ENCODE measurements at places on chromosomes 11 and 22.

- peaks cover 27% of the 10 kb centered on the region for H3K36me3 ChIP-seq
- H3K27me3 ChIP-seq, result no peaks in the 10 kb centered on the region
- H3K4me1 ChIP-seq, result peaks cover 29% of the 10 kb centered on the region
- no peak for DNase-seq
- no peak overlapping the region for H3K27ac ChIP-seq
- H3K4me3 ChIP-seq, result no peak overlapping the region
These were observed 31.6 kb downstream of the CPT1A start for GRCh38 chr11:68810164-68810563.

DNA sequence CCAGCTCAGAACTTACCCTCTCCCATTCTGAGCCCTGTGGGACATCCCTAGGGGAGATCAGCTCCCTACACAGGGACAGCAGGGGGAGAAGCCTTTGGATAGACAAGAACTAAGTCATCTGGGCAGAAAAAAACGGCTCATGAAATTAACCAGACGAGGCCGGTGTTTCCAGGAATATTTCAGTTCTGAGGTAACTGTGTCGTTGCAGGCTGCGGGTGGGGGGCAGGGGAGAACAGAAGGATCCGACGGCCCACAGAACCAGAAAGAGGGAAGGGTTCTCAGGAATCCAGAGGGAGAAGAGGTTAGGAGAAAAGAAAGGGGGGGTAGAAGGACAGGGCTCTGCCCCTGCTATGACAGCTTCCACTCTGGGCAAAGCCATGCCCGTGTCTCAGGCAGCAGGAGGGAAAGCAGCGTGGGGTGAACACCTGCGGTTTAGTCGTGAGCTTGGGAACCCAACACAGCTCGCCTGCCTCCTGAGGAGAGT is 3.6 kb downstream of the CLCF1 start:
- peak overlapping the region; percentile 99 for H3K27ac ChIP-seq
- no peak for DNase-seq
- H3K27me3 ChIP-seq, result no peaks in the 10 kb centered on the region
- H3K4me1 ChIP-seq, result peaks cover 90% of the 10 kb centered on the region
- H3K36me3 ChIP-seq, result peaks cover 5% of the 10 kb centered on the region

GRCh38 chr11:63837739-63838138 is 1.2 kb upstream of the MARK2 start:
- no peaks in the 10 kb centered on the region for H3K36me3 ChIP-seq
- H3K27me3 ChIP-seq, result no peaks in the 10 kb centered on the region
- H3K4me1 ChIP-seq, result peaks cover 52% of the 10 kb centered on the region
- peak overlapping the region; percentile 89 for H3K27ac ChIP-seq
- no peak for DNase-seq

DNA sequence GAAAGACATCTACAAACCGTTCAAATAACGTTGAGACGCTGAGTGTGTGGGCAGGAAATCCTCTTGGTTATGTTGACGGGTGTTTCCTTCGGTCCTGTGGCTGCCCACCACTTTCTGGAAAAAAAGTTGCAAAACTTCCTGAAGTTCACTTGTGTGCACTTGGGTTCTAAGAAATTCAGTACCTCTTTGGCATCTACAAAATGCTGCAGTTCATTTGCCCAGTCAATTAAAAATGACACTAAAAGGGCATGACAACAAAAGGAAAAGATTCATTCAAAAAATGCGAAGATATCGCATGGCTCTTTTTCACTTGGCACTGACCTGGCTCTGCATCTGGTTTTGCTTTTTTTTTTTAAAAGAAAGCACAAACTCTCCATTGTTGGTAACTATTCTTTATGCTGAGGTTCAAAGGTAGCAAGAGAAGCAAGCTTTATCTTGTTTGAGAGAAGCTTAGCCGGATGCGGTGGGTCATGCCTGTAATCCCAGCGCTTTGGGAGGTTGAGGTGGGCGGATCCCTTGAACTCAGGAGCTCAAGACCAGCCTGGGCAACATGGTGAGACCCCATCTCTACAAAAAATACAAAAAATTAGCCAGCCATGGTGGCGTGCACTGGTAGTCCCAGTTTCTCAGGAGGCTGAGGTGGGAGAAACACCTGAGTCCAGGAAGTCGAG is 10.6 kb upstream of the XBP1 start:
- no peak for DNase-seq
- no peak overlapping the region for H3K4me3 ChIP-seq
- H3K27me3 ChIP-seq, result no peaks in the 10 kb centered on the region
- no peaks in the 10 kb centered on the region for H3K36me3 ChIP-seq
- H3K4me1 ChIP-seq, result peaks cover 9% of the 10 kb centered on the region

GRCh38 chr22:40413873-40414272 is 43.5 kb downstream of the SGSM3 start:
- no peak overlapping the region for H3K27ac ChIP-seq
- peaks cover 65% of the 10 kb centered on the region for H3K36me3 ChIP-seq
- peaks cover 23% of the 10 kb centered on the region for H3K4me1 ChIP-seq
- no peak overlapping the region for H3K4me3 ChIP-seq

DNA sequence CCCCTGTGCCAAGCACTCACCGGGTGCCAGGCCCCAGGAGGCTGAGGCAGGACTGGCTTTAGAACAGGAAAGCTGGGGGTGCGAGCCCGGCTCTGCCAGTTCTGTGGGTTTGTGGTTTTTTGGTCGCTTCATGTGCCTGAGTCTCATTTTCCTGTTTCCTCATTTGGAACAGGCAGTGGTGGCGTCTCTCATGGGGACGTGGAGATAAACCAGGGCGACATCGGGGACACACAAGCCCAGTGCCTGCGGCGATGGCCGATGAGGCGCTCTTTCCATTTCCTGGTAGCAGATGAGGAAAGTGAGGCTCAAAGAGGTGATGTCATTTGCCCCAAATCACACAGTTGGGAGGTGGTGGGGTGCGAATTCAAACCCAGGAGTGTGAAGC is 20.8 kb upstream of the CHKA start:
- H3K4me3 ChIP-seq, result no peak overlapping the region
- peaks cover 21% of the 10 kb centered on the region for H3K4me1 ChIP-seq
- H3K27me3 ChIP-seq, result no peaks in the 10 kb centered on the region

- H3K4me1 ChIP-seq, result no peaks in the 10 kb centered on the region
- DNase-seq, result peak; percentile 86
- no peaks in the 10 kb centered on the region for H3K36me3 ChIP-seq
These were observed 32.6 kb upstream of the GNAZ start for GRCh38 chr22:23037429-23038333.

- no peak for DNase-seq
- H3K36me3 ChIP-seq, result no peaks in the 10 kb centered on the region
- H3K27ac ChIP-seq, result no peak overlapping the region
These were observed 27.3 kb upstream of the PICK1 start for GRCh38 chr22:38029901-38030300.

DNA sequence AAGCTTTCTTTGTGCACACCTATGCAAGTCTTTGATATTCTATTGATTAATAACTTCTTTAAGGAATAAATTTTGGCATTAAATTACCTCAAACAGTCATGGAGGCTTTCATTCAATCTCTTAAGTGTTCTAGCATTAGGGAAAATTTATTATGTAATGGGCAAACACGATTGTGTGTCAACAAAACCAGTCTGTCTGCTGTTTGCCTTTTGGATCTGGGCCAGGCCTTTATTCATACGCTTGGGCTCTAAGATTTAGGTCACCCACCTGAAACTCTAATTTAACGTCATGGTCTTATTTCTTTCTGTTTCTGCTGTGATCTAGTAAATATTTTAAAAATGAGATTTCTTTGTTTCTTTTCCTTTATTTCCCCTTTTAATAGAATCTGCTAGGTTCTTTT is 1270.6 kb downstream of the LRRC4C start:
- H3K4me3 ChIP-seq, result no peak overlapping the region
- DNase-seq, result no peak
- no peaks in the 10 kb centered on the region for H3K36me3 ChIP-seq
- H3K27ac ChIP-seq, result no peak overlapping the region

GRCh38 chr11:13149991-13150390 is 127.6 kb upstream of the BMAL1 start:
- no peaks in the 10 kb centered on the region for H3K4me1 ChIP-seq
- no peaks in the 10 kb centered on the region for H3K27me3 ChIP-seq
- H3K36me3 ChIP-seq, result no peaks in the 10 kb centered on the region
- peak; percentile 17 for DNase-seq
- H3K4me3 ChIP-seq, result no peak overlapping the region

GRCh38 chr22:37775785-37776638 is 31.7 kb upstream of the GCAT start:
- DNase-seq, result no peak
- H3K36me3 ChIP-seq, result peaks cover 20% of the 10 kb centered on the region
- H3K27ac ChIP-seq, result peak overlapping the region; percentile 11
- no peak overlapping the region for H3K4me3 ChIP-seq

DNA sequence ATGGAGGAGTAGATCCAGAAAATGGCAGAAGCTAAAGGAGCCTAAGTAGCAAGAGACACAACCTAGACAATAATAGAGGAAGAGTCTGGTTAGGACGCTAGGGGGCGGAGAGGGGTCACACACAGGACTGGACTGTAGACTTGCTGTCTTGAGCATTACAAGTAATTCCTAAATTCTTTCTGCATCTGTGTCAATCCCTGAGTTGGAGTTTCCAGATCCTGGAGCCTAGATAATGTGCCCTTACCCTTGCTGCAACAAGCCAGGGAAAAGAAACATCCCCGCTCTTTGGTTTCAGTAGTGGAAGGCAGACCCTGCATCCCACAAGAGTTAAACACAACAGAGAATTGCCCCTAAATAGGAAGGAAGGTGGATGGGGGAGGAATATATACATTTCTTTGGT is 14.9 kb upstream of the CCDC73 start:
- no peak overlapping the region for H3K4me3 ChIP-seq
- no peak for DNase-seq
- no peaks in the 10 kb centered on the region for H3K36me3 ChIP-seq

- DNase-seq, result no peak
- no peaks in the 10 kb centered on the region for H3K36me3 ChIP-seq
- no peak overlapping the region for H3K4me3 ChIP-seq
- H3K27me3 ChIP-seq, result peaks cover 65% of the 10 kb centered on the region
- no peak overlapping the region for H3K27ac ChIP-seq
- H3K4me1 ChIP-seq, result no peaks in the 10 kb centered on the region
These were observed 18.7 kb downstream of the POU2F3 start for GRCh38 chr11:120258661-120259060.

GRCh38 chr11:95593111-95593510 is 196.5 kb downstream of the FAM76B start:
- H3K27me3 ChIP-seq, result no peaks in the 10 kb centered on the region
- H3K4me1 ChIP-seq, result no peaks in the 10 kb centered on the region
- no peak overlapping the region for H3K27ac ChIP-seq

DNA sequence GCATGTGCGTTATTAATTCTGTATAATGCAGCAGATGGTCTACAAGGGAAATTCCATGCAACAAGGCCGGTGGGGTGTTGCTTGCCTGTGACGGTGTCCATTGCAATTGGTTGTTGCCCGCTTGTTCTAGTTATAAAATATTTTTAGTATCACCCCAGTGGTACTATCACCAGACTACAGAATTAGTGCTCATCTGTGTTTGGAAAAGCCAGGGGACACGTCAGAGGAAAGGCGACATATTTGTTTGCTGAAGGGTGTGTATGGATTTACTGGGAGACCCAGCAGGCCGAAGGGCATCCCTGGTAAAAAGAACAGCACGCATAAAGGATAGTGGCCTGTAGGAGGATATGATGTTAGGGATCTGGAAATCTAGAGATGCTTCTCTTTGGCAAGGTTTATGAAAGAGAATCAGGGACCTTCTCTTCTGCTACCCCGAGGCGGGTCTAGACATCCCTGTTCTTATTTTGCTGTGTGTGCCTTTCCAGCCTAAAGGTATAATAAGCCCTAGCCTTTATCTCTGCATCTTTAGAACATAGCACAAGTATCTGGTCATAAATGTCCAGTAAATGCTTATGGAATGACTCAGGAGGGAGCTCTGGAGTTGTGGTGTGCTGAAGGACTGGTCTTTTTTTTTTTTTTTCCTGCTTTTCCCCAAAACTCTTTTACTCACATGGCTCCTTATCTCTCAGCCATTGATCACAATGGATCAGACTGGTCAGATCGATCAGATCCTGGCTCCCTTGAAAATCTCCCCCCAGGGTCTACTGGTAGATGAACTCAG is 90.9 kb downstream of the LDLRAD3 start:
- no peak overlapping the region for H3K4me3 ChIP-seq
- H3K27me3 ChIP-seq, result no peaks in the 10 kb centered on the region
- no peak for DNase-seq
- H3K27ac ChIP-seq, result no peak overlapping the region

GRCh38 chr11:81032906-81033305 is 1592.1 kb upstream of the TENM4 start:
- no peak for DNase-seq
- no peak overlapping the region for H3K27ac ChIP-seq

GRCh38 chr22:17243524-17243923 is 24.3 kb upstream of the ADA2 start:
- H3K4me1 ChIP-seq, result no peaks in the 10 kb centered on the region
- no peak overlapping the region for H3K27ac ChIP-seq
- H3K27me3 ChIP-seq, result no peaks in the 10 kb centered on the region
- no peak for DNase-seq
- H3K36me3 ChIP-seq, result no peaks in the 10 kb centered on the region
- H3K4me3 ChIP-seq, result no peak overlapping the region

GRCh38 chr22:50620593-50621355 is 7.2 kb downstream of the ARSA start:
- DNase-seq, result no peak
- H3K27me3 ChIP-seq, result peaks cover 7% of the 10 kb centered on the region
- H3K36me3 ChIP-seq, result peaks cover 9% of the 10 kb centered on the region
- H3K4me1 ChIP-seq, result peaks cover 33% of the 10 kb centered on the region
- H3K27ac ChIP-seq, result peak overlapping the region; percentile 19

- H3K36me3 ChIP-seq, result no peaks in the 10 kb centered on the region
- no peak overlapping the region for H3K27ac ChIP-seq
- H3K27me3 ChIP-seq, result no peaks in the 10 kb centered on the region
These were observed 118.0 kb downstream of the SIK3 start for GRCh38 chr11:116980136-116980793.

DNA sequence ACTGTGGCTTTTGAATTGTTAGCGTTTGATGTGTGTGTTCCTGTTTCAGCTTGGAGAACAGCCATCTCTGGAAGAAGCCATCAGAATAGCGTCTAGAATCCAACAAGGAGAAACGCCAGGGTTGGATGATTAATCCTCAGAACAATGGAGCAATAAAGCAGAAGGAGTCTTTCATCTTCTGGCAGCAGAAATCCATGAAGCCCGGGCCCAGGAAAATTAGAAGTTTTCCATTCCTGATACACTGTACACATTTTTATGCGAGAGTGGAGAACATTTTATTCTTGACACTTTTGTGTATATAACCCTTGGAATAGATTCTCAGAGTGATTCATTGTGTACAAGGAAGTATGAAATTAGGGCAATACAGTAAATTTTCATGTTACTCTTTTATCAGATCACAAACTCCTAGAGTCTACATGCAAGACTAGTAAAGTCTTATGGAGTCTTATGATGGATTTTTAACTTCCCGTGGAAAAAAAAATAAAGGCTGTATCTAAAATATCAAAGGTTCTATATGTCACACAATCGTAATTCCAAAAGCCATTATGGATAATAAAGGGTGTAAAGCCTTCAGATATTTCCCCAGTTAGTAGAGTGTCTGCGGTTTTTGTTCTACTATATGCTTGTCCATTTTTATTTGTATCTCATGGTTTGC is 45.9 kb upstream of the WEE1 start:
- H3K4me3 ChIP-seq, result no peak overlapping the region
- peaks cover 58% of the 10 kb centered on the region for H3K4me1 ChIP-seq
- peaks cover 11% of the 10 kb centered on the region for H3K36me3 ChIP-seq
- peak overlapping the region; percentile 74 for H3K27ac ChIP-seq
- DNase-seq, result no peak

- no peak overlapping the region for H3K27ac ChIP-seq
- DNase-seq, result no peak
- no peaks in the 10 kb centered on the region for H3K36me3 ChIP-seq
- no peaks in the 10 kb centered on the region for H3K4me1 ChIP-seq
- no peaks in the 10 kb centered on the region for H3K27me3 ChIP-seq
These were observed 52.3 kb downstream of the RAB38 start for GRCh38 chr11:88122956-88123355.

GRCh38 chr11:103773537-103773936 is 262.9 kb upstream of the DDI1 start:
- H3K4me3 ChIP-seq, result no peak overlapping the region
- H3K27ac ChIP-seq, result peak overlapping the region; percentile 33
- DNase-seq, result no peak
- no peaks in the 10 kb centered on the region for H3K36me3 ChIP-seq
